ENCODE measurements at places on chromosomes 6 and 20.

DNA sequence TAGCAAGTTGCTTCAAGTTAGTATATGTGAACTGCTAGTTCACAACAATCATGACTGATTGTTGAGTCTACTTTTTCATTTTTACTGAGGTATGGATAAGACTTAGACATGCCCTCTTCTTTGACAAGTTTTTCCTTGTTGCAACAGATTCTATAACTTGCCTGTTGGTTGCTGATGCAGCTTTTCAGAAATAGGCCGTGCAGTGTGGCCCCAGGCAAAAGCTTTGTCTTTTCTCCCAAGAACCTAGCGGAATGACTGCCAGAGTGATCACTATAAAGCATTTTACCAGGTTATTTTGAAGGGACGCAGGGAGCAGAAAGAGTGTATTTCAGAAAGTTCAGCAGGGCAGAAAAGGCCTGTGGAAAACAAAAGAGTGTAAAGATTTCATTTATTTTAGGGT lies 16.0 kb downstream of the HECA start:
- DNase-seq: no peak

DNA sequence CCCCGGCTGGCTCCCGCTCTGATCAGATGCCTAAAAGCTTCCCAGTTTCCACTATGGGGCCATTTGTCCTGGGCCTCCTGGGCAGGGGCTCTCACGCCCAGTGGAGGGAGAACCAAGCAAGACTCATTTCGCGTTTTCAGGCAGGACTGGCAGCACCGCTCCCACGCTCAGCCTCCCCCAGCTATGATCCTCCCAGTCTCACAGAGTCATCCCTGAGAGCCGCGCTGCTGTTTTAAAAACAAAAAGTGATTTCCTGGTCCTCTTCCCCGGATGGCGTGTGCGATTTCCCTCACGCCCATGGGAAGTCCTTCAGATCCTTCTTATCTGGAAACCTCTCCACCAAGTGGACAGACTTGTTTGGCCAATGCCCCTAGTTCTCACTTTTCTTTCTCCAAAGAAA lies at the start of gene ADGRF5:
ADGRF5 (minus strand) TSS at position 208 of the 400 bp plus-strand sequence. CDS start 15,176 bp downstream, outside the sequence.
- DNase-seq: no peak

DNA sequence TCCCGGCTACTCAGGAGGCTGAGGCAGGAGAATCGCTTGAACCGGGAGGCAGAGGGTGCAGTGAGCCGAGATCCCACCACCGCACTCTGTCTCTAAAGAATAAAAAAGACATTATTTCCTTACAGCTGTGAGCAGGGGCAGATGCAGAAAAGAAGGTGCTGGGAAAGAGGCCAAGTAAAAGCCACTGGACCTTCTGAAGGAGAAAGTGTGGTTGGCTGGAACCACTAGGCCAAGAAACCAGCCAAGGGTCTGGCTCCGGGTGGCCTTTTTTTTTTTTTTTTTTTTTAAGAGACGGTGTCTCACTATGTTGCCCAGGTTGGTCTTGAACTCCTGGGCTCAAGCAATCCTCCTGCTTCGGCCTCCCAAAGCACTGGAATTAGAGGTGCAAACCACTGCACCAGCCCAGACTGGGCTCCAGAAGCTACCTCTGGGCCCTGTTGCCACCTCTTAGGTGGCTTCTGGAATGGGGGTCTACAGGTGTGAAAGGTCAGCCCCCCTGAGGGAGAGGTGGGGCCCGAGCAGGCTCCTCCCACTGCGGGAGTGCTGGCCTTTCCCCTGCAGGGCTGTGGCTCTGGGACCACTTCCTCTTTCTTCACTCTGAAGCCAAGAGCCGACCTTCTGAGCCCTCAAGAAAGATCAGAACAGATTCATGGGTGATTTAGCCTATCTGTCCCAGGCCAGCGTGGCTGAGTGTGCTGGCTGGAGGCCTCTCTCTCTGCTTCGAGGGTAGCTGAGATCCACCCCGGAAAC lies at the start of gene FGD2:
FGD2 (plus strand) TSS at position 595 of the 750 bp plus-strand sequence. CDS start 163 bp downstream, outside the sequence.
- DNase-seq: no peak

DNA sequence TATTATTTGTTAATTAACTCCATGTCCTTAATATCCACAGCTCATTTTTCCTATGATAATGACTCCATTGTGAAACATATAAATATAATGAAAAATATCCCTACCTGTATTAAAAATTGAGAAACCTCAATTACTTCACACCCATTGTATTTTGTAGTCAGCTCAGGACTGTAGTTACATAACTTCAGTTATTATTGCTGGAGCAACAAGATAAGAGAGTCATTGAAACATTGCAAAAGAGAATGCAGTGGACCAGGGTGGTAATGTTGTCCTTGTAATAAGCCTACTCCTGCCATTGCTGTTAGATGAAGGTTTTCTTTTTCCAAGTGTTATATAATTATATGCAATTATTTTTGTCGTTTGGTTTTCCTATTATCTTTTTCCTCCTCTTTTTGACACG lies 184.4 kb downstream of the PRL start:
- DNase-seq: no peak

GRCh38 chr6:44965708-44966107 lies 362.4 kb upstream of the RUNX2 start:
- no peak for DNase-seq

GRCh38 chr20:59663513-59664060 lies 59.2 kb downstream of the PHACTR3 start:
- DNase-seq: no peak

- no peak for DNase-seq
Observed at GRCh38 chr6:85579581-85579980, 14.1 kb downstream of the SNX14 start.
